ENCODE measurements at places on chromosomes 12 and 14.

DNA sequence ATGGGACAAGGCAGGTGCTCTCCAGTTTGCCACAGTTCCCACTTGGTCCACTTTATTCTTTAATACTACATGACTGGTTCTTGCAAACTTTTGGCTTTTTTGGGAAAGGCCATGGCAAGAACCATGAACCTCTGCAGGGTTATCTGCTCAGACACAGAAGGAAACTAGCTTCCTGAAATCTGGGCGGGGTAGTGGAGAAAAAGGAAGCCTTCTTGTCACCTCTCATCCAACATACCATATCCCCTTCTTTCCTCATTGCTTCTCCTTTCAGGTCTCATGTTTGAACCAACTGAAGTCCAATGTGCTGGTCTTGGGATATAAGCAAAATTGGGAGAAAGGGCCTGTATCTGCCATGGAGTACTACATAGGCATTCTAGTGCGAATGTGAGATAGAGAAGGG is 5.5 kb upstream of the KLHL33 start:
- no peak for DNase-seq

- DNase-seq, result no peak
Observed at GRCh38 chr12:131061041-131061806, 107.5 kb downstream of the ADGRD1 start.

DNA sequence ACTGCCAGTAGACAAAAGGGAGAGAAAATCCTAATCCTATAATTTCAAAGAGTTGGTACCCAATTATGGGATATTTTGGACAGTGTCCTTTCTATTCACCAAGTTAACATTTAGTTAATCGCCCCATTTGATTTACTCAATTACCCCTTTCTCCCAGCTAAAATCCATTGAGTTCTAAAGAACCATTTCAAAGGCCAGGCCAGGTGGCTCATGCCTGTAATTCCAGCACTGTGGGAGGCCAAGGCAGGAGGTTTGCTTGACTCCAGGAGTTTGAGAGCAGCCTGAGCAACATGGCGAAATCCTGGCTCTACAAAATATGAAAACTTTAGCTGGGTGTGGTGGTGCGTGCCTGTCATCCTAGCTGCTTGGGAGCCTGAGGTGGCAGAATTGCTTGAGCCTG is 5.5 kb upstream of the GPR19 start:
- DNase-seq, result no peak

GRCh38 chr14:71521238-71522135 is 410.7 kb upstream of the RGS6 start:
- DNase-seq, result no peak

- no peak for DNase-seq
Observed at GRCh38 chr14:22998329-22999012, 11.5 kb downstream of the C14orf93 start.

DNA sequence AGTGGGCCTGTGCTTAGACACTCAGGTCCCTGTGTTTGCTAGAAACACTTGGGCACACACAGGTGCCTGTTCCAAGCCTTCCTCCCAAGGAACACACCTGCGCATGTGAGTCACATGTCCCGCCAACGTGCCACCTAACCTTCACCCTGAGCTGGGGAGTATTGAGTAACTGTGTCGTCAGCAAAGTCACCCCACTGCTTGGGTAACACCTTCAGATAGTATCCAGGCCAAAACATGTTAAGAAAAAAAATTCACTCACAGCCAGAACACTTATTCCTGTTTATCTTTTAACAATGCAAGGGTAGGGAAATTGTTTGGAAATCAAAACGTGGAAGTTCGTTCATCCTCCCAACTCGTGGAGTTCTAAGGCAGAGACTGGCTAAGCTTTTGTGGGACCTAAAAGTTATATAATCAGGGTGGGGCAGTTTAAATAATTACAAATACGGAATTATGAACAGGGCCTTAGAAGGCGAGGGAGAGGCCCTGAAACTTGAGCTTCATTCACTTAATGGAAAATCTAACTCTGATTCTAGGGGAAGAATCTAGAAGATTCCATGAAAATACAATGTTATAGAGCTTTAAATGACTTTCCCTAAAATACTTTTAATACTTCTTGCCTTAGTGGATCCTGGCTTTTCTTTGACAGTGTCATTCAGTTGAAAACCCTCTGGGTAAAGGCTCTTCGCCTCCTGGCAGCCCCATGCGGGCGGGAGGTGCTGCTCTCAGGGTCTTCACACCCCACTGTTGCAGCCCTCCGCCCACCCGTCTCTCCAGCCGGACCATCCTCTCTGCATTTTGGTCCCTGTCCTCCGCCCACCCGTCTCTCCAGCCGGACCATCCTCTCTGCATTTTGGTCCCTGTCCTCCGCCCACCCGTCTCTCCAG is 30.3 kb upstream of the ADIPOR2 start:
- peak; percentile 94 for DNase-seq

DNA sequence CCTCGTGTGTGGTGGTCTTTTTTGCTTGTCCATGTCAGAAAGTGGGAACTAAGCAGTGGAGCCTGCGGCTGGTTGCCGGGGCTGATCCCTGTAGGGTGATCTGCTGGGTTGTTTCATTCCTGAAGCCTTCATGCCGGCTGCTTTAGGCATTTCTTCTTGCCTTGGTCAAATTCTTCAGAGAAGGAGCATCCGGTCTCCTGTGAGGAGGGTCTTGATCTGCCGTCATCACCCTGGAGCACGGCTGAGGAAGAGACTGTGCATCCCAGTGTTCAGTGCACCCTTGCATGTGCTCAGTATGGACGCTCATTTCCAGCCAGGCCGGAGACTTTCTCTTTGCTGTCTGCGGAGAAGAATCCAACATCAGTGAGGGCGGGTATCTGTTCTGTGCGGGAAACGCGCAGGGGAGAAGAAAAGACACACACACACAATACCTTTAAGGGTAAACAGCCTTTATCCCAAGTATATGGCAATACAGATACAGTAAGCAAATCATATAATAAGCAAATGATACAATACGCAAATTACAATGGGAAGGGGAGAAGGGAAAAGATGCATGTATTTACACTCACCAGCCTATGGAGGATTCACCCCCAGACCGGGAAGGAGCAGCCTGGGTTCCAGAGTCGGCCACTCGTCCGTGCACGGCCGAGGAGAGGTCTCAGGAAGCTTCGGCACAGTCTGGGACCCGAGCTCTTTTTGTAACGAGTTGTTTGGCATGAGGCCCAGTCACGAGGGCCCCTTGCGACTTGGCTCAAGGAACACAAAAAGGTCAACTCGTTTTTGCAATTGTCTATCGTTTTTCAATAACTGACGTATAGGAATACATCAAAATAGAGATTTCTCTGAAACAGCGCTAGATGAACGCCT is 1366.8 kb upstream of the TMEM132C start:
- no peak for DNase-seq

GRCh38 chr12:108106599-108106998 is 22.5 kb upstream of the WSCD2 start:
- DNase-seq, result no peak

DNA sequence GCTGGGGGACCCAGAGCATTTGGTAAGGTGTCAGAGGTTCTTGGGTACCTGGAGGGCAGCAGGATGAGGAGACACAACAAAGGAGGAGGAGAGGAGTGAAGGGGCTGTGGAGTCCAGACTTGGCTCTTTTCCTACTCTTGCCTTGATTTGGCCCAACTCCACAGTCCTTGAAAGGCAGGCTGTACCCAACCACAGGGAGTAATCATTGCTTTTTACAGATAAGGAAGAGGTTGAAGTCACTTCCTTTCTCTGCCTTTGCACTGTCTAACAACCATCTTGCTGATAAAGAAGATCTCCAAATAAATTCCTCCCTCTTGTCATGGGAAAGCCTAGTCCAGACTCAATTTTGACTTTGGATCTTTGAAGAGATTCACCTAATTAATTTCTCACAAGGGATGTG is 226.8 kb upstream of the HMGA2 start:
- DNase-seq, result no peak

GRCh38 chr12:3256103-3256631 is 179.0 kb downstream of the TSPAN9 start:
- no peak for DNase-seq

Measured in vagina (tissue), 2 donors.